ENCODE measurements at places on chromosomes 1 and 21.

DNA sequence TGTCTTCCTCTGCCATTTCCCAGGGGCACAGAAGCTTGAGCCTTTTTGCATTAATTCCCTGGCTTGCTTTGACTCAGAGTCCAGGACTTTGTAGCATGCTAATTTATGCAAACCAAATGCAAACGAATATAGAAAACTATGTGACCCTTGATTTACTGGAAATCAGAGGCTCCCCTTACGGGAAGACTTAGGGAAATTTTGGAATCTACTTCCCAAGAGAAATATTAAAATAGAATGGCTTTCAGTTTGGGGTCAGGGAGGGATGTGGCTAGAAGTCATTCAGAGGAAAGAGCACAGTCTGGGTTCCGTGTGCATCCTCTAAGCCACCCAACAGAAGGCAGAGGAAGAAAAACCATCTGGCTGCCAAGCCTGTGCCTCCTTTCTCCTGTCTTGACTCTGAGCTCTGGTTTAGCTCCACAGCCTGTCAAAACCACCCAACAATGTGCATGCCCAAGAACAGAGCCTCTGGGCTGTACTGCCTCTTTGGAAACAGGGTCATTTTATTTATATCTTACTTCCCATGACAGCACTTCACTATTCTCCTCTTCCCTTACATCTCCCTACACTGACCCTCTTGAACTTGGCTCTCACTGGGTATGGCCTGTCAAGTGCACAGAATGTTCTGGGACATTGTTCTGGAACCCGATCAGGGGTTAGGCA, 30.1 kb downstream of the ATF3 start:
- no peak for DNase-seq

- no peak for DNase-seq
These were observed 60.3 kb downstream of the CDC42BPA start for GRCh38 chr1:227257964-227258363.

- no peak for DNase-seq
These were observed 1102.8 kb downstream of the BRINP3 start for GRCh38 chr1:189374816-189375215.

- no peak for DNase-seq
These were observed 8.0 kb upstream of the SYTL1 start for GRCh38 chr1:27333717-27334279.

DNA sequence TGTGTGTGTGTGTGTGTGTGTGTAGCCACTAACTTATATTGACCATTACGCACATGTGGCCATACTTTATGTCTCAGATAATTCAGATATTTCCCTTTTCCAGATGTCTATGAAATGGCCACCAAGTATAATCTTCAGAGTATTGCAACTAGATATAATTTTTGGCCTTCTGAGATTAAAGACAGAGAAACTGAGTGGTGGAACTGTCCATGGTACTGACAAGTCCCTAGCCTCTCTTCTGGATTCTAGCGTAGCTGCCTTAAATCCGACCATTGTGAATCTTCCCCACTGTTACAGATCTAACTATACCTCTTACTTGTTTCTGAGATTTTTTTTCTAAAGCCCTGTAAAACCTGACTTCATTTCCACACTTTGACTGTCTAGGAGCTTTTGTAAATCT, 100.0 kb upstream of the SERTAD4 start:
- no peak for DNase-seq

DNA sequence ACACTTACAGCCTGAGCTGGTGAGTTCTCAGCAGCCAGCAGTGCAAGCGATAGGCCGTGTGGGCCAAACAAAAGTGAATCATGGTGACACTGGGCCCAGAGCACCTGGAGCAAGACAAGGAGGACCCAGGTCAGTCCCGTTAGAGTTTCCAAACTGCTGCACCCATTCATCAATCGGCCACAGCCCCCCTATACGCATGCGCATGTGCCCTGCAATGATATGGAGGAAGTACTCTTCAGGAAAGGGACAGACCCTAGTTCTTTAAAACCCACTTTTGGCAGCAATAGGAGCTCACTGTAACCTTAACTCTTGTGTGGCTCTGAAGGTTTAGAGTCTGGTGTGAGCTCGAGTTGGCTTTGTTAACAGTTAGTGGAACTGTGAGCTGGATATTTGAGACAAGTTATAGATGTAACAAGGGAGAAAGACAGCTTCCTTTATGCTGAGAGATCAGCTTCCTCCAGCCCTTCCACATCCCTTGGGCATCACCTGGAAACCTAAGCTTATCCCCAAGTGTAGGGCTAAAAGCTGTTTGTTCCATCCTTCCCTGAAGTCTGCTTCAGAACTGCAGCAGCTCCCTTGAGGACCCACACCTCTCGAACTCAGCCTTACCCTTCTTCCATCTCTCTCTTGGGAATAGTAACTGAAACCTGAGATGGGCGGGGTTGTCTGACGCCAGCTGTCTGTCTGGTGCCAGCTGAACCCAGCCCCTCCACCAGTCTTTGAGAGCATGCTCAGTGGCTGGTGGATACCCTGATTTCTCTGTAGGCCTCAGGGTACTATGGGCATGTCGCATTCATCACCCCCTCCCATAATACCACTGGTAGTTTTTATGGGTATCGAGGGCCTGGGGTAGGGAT, 17.7 kb downstream of the NMNAT1 start:
- DNase-seq: peak; percentile 23

GRCh38 chr21:36709868-36710728, 11.2 kb downstream of the SIM2 start:
- no peak for DNase-seq

DNA sequence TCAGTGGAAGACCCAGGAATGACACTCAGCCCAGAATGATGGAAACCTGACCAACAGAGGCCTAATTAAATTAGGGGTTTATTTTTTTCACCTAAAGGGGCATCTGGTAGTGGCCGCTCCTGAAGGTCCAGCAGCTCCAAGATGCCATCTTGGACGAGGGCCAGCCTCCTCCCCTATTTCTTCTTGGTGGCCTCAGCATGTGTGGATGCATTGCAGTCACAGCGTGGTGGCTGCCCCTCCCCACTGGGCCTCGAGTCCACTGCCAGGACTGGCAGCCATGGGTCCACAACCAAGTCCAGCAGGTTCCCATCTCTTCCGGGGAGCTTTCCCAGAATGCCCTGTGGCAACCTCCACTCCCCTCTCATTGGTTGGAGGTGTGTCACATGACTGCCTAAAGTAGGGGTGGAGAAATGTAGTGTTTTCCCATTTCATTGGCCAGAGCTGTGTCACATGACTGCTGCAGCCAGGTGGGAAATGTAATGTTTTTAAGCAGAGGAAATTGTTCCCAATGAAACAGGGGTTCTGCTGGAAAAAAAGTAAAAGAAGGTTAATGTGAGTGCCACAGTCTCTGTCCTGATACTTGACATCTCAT, 628.2 kb downstream of the PTPRU start:
- DNase-seq: no peak

- no peak for DNase-seq
These were observed 380.8 kb downstream of the HHIPL2 start for GRCh38 chr1:222167111-222167510.

DNA sequence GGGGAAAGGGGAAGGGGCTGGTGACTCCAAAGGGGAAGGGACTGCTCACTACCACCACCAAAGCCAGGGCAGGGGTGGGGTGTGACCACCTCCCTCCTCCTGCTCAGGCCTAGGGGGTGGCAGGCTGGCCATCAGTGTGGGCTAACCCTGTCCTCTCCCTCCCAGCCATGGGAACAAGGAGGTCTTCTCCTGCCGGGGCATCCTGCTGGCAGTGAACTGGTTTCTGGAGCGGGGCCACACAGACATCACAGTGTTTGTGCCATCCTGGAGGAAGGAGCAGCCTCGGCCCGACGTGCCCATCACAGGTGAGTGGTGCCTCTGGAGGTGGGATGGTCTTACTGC, 5.7 kb downstream of the ZC3H12A start:
- no peak for DNase-seq

GRCh38 chr1:102834688-102835320, 273.5 kb downstream of the COL11A1 start:
- DNase-seq: no peak

DNA sequence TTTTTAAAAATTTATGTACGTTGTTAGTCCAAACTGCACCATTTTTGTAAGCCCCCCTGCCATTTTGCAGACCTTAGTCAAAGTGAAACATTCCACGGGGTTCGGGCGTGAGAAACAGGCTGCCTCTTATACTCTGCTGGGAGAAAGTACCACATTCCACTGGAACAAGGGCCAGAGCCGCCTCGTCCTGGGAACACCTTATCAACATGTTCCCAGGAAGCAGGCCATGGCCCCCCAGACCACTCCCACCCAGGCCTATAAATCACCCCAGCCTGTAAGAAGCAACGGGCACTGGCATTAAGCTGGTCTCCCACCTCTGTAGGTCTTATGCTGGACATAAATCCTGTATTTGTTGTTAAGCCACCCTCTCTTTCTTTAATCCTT, 854 bp upstream of the ZRANB2 start:
- DNase-seq: no peak

GRCh38 chr1:225746361-225747179, 31.1 kb upstream of the SRP9 start:
- DNase-seq: no peak

- DNase-seq: no peak
These were observed 43.8 kb upstream of the MYBPHL start for GRCh38 chr1:109350655-109351054.

- DNase-seq: no peak
These were observed 131.4 kb downstream of the HS2ST1 start for GRCh38 chr1:87045761-87046304.

Measured in NCI-H1930 (cell line).